IPS-NIHi11 (cell line): ENCODE measurements at places on chromosomes 5 and 9.

DNA sequence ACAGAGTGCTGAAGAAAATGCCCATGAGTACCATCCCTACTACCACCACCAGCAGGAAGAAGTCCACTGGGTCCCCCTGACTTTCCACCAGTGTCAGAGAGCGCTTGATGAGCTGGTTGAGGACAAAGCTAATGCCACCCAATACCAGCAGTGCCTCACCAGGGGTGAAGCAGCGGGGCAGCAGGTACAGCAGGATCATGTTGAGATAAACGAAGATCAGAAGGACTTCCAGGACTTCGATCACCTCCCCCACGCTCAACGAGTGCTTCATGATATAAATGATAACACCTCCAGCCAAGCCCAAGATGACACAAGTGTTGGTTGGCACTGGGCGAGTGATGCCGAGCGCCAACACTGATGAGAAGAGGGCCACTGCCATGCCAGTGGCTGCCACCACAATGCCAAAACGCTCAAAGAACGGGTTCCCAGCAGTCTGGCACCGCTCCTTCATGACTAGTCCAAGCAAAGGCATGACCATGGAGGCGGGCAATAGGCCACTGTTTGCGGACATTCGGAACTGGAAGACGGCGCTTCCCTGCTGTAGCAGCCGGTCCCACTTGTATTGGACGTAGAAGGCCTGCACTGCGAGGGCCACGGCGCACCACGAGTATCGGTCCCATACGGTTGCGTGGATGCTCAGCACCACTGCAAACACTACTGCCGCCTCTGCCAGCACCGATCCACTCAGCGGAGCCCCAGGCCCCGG lies 679 bp downstream of the DOLK start:
- no peak for DNase-seq

DNA sequence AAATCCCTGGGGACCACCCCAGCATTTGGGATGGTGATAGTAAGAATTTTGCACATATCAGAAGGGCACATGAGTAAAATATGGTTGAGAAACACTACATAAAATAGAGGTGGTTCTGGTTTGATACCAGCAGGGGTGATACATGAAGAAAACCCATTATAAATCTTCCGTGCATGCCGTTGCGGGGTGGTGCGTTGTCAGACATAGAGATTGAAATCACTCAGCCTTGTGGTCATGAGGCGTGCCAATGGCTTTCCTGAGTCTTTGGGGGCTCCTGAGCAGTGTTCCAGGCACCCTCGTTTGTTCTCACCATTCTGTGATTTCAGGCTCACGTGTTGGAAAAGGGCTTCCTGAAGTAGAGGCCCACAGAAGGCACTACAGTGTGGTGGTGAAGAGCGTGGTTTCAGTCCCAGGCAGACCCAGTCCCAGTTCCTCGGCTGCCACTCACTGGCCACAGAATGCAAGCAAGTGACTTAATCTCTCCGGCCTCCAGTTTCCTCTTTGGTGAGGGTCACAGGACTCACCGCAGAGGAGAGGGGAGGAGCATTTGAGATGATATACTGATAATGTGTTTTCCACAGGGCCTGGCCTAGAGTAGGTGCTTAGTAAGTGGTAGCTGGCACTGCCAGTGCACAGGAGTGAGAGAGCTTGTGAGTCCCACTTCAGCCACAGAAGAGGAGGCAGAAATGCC lies 20.5 kb upstream of the GLRX start:
- DNase-seq: no peak

DNA sequence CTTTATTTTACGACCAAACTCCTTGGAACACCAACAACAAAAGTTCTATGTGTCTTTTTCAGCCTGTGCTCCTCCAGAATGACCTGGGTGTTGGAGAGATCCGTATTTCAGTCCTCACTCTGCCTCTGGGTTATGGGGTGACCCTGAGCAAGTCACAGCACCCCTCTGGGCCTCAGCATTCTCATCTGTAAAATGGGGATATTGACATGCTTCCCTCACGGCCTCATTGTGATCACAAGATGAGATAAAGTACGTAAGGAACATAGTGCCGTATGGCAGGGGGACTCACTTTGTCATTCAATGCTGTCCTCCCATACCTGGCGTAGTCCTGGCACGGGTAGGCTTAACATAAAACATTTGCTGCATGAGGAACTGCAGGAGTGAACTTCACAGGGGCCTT lies 123.0 kb upstream of the HAND1 start:
- no peak for DNase-seq

GRCh38 chr5:129664336-129664937 lies 83.5 kb upstream of the MINAR2 start:
- DNase-seq: peak; percentile 23

DNA sequence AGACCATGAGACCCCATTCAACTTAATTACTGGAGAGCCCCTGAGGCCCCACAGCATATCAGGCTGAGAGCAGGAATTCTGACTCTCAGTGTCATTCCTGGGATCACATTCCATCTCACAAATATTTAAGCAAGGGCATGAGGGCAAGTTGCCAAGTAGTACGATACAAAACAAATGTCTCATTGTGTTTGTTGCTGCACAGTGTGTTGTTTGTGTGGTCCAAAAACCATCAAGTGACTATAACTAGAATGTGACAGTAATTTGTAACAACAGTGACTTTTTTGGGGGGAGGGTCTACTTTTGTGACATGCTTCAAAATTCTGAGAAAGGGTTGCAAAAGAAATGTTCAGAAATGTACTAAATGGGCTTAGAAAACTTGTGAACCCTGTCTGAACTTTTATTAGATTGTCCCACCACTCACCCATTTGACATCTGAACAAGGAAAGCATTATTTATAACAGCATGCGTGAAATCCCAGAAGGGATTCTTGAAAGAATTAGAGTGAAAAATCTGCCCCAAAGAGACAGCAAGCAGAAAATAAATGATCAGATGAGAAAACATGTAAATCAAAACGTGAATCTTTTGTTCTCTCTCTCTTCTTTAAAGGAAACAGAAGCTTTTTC lies 347.0 kb downstream of the NTRK2 start:
- DNase-seq: no peak

GRCh38 chr5:173680660-173681242 lies 64.3 kb upstream of the BOD1 start:
- DNase-seq: no peak

DNA sequence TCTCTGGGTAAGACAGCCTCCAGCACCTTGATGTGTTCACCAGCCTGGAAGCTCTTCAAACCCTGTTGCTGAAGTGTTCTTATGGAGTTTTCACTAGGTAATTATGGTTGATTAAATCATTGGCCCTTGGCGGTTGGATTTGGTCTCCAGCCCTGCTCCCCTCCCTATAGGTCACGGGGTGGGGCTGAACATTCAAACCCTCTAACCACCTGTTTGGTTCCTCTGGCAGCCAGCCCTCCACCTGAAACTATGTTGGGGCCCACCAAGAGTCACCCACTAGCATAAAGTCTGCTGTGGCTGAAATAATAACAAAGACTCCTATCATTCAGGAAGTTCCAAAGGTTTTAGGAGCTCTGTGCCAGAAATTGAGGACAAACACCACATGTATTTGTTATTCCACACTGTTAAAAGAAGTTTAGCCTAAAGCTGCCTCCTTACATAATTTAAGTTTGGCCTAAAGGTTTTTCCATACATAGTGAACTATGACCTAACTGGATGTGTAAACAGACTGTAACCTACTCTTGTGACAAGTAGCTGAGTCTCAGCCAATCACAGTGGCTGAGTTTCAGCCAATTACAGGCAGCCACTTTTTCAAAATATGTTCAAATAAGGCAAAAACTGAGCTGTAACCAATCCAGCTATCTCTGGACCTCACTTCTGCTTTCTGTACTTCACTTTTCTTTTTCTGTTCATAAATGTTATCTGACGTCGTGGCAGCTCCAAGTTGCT lies 34.8 kb downstream of the TMEM252 start:
- DNase-seq: no peak

DNA sequence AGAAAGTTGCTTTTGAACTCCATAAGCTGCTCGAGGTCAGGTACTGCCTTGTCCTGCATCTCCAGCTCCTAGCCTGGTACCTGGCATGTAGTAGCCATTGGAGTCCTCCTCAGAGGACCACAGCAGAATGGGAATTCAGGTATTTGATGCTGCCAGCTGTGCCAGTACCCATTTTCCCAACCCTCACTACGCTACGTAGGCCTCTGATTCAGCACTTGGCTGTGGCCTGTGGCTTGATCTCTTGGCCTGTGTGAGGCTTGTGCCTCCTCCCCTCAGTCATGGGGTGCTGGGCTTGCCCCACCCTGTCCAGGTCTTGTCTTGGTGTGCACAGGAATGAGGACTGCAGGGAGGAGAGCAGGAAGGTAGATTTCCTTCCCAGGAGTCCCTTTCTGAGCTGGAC lies 11.8 kb downstream of the OTULIN start:
- no peak for DNase-seq
